Neuronal stem cell (in vitro differentiated cells): ENCODE measurements at places on chromosomes 11 and 22.

DNA sequence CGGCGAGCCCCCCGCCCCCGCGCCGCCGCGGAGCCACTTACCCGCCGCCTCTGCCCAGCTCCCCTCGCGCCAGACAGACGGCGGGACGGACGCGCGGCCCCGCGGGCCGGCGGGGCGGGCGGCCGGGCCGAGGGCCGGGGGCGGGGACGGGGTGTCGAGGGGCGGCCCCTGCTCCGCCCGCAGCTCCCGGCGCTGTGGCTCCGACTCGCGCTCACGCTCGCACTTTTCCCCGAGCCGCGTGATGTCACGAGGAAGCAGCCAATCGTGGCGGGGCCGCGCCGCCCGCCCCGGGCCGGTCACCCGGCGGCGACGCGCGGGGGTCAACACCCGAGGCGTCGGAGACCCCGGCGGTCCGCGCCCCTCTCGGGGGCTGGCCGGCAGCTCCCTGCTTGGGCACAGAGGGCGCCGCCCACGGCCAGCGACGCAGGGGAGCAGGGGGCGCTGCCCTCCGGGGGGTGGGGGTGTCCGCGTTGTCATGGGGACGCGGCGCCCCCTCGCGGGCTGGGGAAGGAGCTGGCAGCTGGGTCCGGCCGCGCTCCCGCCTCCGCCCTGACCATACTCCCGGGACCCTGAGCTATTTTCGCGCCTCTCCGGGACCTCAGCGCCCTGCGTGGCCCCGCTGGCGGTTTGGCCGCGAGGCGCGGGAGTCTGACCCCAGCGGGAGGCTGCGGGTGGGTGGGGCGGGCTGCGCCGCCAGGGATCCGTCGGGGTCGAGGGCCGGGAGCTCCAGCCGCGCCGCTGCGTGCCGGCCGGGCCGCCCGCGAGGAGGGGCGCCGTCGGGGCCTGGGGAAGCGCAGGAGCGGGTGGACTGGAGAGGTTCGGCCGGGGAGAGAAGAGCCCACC, at the start of gene CHRM4:
Gene CHRM4 (minus strand): TSS at position 199 of the 843 bp plus-strand sequence. CDS start 5,219 bp downstream, outside the sequence.
- DNase-seq = no peak

- no peak for DNase-seq
Observed at GRCh38 chr22:20192293-20192971, 41.6 kb upstream of the CCDC188 start.

DNA sequence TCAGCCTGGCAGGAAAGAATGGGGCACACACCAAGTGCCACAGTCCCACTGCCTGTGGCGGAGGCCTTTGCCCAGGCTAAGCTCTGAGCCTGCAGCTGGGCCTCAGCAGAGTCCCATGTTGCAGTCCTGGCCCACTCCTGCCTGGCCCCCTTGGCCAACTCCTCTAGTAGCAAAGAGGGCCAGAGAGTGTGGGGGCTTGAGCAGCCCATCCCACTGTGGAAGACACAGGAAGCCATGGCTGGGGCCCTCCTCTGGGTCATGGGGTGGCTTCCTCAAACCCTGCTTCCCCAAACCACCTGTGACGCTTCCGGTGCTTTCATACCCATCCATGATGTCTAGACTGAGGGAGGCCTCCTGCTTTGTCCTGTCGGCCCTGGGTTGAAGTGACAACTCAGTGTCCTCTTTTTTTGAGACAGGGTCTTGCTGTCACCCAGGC, 5.8 kb downstream of the RPS19BP1 start:
- no peak for DNase-seq

GRCh38 chr11:65871811-65872548, 620 bp downstream of the EFEMP2 start:
- peak; percentile 23 for DNase-seq

- no peak for DNase-seq
Observed at GRCh38 chr22:42366806-42367581, 65.2 kb downstream of the NFAM1 start.

GRCh38 chr11:118227865-118228785, 3.3 kb upstream of the JAML start:
- DNase-seq = no peak

GRCh38 chr11:9651481-9651880, 12.4 kb upstream of the SWAP70 start:
- DNase-seq = no peak

GRCh38 chr11:103525069-103525468, 415.8 kb downstream of the DYNC2H1 start:
- DNase-seq = no peak

DNA sequence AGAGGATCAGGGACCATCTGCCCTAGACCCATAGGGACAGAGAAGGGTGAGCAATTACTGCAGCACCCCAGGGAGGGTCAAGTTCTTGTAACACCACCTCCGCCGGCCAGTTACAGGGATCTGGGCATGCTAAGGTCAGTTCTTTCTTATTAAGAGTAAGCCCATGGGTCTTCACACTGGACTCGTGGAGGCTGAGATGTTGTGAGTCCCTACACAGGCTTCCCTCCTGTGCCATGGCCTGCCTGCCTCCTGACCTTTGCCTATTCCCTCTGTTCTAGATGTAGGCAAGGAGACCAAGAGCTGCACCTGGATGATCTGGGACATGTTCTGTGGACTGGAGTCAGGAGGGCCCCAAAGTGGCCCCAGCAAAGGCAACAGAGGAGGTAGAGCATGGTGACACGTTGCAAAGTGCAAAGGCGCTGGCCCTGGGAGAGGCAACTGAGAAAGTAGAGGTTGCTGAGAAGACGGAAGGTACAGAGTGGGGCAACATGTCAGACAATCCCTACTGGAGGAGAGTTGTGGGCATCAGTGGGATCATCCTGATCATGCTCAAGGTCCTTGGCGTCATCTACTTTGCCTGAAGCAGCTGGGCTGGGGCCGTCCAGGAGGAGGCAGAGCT, 16.3 kb upstream of the GNAZ start:
- no peak for DNase-seq

DNA sequence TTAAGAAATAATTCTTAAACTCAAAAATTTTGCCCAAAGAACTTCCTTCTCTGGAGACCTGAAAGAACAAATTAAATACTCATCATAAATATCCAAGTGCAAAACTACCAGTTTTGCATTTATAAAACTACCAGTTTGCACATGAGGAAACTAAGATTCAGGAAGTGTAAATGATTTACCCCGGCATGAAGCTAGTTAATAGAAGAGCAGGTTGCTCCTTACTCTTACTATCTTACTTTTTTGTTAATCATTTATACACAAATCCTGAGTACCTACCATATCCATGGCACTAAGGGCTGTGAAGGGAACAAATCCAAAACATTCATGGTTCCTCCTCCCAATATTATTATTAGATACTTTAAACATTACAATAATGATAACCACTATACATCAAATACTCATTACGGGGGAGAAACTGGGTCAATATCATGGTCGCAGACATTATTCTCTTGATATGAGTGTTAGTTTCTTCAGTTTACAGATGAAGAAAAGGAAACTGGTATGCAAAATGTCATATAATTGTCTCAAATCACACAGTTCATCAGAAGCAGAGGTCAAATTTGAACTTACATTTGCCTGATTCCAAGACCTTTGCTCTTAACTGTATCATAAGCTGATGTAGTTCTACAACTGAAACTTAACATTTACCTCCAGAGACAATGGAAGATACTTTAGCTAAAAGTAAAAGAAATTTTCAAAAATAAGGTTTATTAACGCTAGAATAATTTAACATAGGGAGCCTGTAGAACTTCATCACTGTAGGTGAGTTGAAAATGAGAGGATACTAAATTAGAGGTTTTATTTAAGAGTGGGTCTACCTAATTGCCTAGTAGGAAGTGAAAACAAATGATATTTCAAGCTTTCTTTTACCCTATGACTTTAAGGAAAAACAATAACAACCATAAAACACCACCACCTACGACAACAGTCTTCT, 74.5 kb downstream of the FAM76B start:
- DNase-seq = no peak
